ENCODE measurements at places on chromosomes 16 and 17.
A peak's percentile ranks its signal among the peaks of the same experiment; 100 is the strongest.

DNA sequence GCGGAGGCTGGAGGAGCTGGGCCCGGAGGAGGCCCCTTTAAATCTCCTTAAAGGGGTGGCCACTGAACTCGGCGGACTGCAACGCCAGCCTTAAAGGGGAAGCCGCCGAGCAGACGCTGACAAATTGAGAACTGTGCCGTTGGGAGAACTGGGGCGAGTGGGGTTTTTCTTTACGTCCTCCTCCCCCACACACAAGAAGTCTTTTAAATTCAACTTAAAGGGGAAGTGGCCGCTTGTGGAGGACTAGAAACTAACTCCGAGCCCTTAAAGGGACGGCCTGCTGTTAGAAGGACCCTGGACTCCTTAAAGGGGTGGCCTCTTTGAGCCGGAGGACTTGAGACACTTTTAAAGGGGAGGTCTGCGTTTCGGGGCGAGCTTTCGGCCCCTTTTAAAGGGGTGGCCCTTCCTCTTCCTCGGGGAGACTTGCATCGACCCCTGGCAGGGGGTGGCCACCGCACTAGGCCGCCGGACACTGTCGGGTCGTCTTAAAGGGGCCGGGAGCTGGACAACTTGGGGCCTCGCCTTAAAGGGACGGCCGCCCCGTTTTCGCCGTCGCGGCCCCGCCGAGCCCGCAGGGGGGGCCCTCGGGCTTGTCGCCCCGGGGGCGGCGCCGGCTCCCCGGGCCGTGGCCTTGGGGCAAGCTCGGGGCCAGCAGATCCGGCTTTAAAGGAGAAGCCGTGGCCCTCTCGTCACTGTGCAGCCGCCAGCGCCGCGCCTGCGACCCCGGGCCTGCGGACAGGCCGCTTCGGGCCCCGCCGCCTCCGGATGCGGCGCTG is 688 bp downstream of the FBRS start:
- peak; percentile 81 for DNase-seq

DNA sequence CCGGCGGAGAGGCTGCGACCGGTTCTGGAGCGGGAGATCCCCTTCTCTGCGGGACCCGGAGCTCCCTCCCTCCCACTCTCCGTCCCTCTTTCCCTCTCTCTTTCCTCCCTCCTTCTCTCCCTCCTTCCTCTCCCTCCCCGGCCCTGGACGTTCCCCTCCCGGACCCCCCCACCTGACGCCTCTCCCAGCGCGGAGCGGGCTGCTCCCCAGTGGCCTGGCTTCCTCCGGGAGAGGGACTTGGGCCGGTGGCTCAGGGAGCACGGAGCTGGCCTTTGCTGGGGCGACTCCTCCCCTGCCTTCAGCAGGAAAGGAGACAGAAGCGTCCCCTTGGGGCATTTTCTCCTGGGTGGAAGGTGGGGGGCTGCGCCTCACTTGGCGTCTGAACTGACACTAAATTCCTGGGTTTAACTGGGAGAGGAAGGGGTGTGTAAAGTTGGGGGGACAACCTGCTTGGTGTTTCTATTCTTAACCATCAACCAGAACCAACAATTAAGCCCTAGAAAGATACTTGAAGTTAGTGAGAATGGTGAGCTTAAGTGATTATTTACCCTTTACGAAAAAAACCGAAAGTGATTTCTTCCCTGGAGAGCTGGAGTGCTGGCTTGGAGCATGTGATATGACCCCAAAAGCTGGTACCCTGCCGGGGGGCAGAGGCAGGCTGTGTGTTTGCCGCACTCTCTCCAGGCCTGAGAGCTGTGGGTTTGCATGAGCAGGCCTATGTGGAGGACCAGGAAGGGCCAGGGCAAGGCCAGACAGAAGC is 775 bp downstream of the SPIRE2 start:
- no peak for DNase-seq

- DNase-seq: peak; percentile 82
These were observed 224.0 kb upstream of the TNRC6C start for GRCh38 chr17:77734371-77735080.

DNA sequence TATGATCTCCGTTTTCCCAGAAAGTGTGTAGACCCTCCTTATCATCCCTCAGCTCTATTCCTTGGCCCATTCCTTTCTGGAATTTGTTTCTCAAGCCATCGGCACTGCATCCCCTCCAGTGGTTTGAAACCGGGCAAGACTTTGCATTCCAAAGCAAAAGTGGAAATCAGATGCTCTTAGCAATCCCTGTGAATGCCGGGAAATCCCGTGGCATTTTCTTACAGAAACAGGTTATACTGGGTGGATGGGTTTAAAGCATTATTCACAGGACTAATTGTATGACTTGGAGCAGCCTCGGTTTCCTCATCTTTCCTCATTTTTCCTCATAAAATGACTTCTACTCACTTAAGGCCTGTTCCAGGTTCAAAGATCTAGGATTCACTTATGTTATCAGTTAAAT is 52.0 kb downstream of the MAP2K6 start:
- DNase-seq: no peak

GRCh38 chr17:17224137-17224536 is 12.8 kb downstream of the FLCN start:
- DNase-seq: no peak

GRCh38 chr16:53159781-53160436 is 105.1 kb downstream of the CHD9 start:
- no peak for DNase-seq

Data from NCI-H2081 treated with DMSO at 0.1 percent for 48 hours (cell line).